Activated naive CD4-positive, alpha-beta T cell treated with anti-CD3 and anti-CD28 coated beads, Interleukin-2, amount 50 U/mL, for 72 hours (primary cell): ENCODE measurements at places on chromosomes 7 and 10. TPM values are rescaled to one million over a fixed set of nuclear protein-coding genes. Genes with fewer than 3 reads are reported as not detected.

The MRLN gene
- not detected for total RNA-seq

The CCDC172 gene
- not detected for total RNA-seq

The DLX5 gene
- total RNA-seq, result not detected

The TRPV6 gene
- 0.09 TPM for total RNA-seq

The ADRB1 gene
- not detected for total RNA-seq

The GALNT17 gene
- total RNA-seq, result not detected

The GPER1 gene
- not detected for total RNA-seq

The IFIT1B gene
- total RNA-seq, result not detected

DNA sequence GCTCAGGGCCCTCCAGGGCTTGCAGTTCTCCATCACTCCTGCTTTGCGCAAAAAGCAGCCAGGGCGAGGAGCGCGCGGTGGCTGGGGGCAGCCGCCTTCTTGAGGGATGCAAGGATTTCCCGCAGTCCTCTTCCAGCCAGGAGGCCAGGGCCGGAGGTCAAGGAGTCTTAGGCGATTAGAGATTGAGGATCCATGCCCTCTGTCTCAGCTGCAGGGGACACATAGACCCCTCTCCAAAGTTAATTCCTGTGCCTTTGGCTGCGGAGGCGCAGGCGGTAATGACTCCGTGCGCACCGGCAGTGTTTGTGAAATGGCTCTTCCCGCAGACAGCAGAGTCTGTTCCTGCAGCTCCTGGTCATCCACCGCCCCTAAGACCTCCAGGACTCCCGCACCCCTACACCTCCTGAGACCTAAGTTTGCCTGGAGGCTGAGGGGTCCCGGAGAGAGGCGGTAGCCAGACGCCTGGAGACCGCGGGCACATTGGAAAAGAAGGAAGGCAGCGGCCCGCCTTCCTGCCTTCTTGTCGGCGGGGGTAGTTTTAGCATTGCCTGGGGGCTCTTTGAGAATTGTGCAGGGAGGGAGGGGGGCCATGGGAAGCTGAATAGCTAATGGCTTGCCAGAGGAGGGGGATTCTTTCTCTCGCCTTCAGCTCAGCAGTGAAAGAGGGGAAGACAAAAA, 3.3 kb upstream of the NEUROG3 start:
- no peak for DNase-seq

DNA sequence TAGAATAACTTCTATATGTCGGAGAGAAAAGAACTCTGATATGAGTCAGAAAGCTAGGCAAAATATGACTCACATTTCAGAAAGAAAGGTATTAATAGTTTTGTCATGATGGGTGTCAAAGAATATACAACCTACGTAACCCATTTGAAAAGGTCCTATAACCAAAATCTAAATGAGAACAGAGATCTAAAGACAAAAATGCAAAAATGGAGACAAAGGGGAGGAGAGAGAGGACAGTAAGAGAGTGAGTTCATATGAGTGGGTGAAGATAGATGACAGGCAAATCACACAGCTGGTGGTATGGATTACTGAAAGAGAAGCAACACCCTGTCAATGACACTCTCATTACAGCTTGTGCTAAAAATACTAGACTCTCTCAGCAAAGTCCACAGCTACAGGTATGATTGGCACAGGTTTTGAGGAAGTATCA, 25.6 kb downstream of the ANKMY2 start:
- no peak for DNase-seq

DNA sequence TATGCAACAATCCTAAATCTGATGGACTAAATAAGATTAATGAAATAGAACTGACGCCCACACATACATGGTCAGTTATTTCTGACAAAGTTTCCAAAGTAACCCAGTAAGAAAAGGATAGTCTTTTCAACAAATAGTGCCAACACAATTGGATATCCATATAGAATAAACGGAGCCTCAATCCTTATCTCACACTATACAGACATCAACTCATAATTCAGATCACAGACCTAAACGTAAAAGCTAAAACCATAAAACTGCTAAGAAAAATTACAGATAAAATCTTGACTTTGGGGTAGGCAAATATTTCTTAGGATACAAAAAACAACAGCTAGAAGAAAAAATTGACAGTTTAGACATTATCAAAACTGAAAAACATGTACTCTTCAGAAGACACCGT, 8.5 kb downstream of the CACUL1 start:
- DNase-seq, result no peak

GRCh38 chr7:125490167-125490566, 560.5 kb upstream of the POT1 start:
- DNase-seq, result no peak

- no peak for DNase-seq
These were observed 28.8 kb upstream of the INPP5A start for GRCh38 chr10:132508581-132509443.

- no peak for DNase-seq
These were observed 2.3 kb upstream of the SHH start for GRCh38 chr7:155814316-155815276.

DNA sequence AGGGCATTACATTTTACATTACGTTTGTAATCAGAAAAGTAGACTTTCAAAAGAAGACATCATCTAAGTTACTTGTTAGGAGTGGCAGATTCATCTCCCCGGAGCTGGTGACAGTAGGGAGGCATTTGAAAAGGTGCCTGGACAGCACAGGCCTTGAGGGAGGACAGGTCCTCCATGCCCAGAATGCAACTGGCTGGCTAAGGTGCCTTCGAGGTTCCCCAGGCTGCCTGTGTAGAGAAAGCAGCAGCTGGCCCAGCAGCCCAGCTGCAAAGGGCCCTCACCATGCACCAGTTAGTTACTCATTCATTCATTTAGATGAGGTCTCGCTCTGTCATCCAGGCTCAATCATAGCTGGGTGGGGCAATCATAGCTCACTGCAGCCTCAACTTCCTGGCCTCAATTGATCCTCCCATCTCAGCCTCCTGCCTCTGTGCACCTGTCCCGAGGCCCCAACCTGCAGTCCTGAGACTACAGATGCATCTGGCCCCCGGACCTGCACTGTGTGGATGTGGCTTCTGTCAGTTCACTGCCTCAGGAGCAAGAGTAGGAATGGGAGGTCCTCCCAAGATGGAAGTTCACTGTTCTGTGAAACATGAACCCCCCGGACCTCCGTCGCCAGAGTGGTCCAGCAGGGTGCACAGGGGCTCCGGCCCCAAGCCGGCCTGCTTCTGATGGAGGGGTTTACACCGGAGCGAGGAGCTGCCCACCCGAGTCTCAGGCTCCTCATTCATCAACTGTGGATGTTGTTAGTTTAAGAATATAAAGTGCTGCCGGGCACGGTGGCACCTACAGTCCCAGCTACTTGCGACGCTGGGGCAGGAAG, 36.6 kb downstream of the PRKAG2 start:
- no peak for DNase-seq

- DNase-seq, result no peak
These were observed 70.5 kb upstream of the FOXP2 start for GRCh38 chr7:114343949-114344708.

DNA sequence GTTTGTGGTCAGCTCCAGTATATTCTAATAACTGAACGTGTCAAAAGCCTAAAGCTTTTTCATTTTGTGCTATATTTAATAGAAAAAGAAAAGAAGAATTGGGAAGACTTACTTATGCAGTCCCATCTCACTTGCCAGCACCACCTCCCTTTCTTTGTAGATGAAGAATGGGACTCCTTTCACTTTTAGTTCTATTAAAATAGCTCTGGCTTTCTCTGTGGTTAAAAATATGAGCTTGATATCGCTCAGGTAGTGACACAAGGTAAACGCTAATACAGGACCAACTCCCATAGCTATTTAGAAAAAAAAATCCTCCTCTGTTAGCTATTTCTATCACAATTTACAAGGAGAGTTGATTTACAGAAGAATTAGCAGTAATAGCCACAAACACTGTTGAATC, 176.8 kb downstream of the PDE1C start:
- no peak for DNase-seq

DNA sequence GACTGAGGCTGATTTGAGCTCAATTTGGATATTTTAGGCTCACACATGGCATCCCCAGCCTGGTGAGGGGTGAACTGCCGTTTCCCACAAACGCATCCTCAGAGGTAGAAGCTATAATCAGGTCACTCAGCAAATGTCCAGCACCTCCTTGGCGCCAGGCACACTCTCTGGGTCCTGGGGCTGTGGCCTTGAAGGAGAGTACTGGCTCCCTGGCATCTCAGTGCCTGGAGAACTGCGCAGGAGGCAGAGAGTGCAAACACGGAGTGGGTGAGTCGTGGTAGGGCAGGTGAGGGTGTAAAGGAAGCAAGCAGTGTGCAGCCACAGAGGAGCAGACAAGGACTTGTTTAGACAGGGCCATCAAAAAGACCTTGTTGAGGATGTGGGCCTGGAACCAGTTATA, 224.0 kb upstream of the ZNF32 start:
- no peak for DNase-seq

GRCh38 chr7:13656330-13656729, 333.1 kb downstream of the ETV1 start:
- no peak for DNase-seq

DNA sequence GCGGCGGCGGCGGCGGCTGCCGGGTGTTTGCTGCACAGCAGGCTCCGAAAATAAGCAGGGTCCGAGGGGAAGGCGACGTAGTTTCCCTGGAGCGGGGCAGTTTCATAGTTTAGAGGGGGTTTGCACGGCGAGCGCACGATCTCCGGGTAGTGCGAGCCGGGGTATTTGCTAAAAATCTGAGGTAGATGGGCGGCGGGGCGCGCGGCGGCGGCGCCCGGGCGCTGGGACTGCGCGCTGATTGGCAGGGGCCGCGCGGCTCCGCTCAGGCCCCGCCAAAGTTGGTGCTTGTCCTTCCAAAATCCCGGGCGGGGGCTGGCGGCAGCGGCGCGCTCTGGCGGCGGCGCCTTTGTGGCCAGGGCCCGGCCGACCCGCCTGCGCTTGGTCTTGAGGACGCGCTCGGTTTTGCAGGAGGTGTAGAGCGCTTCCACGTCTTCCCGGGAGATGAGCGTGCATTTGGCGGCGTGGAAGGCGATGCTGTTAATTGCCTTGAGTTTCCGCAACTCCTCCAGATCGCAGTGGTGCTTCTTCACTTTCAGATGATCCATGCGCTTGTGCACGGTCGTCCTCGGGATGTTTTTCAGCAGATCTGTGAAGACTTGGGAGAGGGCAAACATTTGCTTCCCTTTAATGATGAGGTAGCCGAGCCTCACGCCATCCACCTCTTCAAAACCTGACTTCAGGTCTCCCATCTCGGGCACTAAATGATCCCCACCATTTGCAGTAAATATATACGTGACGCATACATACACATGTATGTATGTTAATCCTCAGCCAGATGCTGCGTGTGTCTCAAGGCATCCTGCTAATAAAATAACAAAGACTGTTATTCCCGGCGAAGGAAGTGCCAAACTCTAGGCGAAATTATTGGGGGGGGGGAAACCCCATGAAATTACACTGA, 8.1 kb downstream of the SKIDA1 start:
- no peak for DNase-seq

DNA sequence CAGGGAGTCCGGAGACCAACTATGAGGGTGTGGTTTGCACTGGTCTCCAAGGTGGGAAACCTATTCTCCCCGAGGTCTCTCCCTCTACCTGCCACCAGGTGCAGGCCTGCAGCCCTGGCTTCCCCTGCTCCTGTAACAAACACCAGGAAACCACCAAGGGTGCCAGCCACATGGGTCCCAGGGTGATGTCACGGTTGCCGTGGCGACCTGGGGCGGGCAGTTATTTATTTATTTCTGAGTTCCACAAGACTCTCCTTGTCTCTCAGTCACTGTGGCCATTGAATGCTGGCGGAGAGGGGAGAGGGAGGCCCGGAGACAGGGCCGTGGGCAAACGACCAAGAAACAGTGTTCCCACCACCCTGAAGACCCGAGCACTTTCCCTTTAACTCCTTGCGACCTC, 27.0 kb downstream of the MMD2 start:
- no peak for DNase-seq
